Right renal cortex interstitium (tissue), 3 donors: ENCODE measurements at places on chromosomes 11 and 22. TPM values are rescaled to one million over a fixed set of nuclear protein-coding genes. Genes with fewer than 3 reads are reported as not detected.

GRCh38 chr22:49004484-49005399, 822.9 kb downstream of the BRD1 start:
- DNase-seq = no peak

GRCh38 chr11:27087432-27087831, 46.8 kb downstream of the BBOX1 start:
- no peak for DNase-seq

DNA sequence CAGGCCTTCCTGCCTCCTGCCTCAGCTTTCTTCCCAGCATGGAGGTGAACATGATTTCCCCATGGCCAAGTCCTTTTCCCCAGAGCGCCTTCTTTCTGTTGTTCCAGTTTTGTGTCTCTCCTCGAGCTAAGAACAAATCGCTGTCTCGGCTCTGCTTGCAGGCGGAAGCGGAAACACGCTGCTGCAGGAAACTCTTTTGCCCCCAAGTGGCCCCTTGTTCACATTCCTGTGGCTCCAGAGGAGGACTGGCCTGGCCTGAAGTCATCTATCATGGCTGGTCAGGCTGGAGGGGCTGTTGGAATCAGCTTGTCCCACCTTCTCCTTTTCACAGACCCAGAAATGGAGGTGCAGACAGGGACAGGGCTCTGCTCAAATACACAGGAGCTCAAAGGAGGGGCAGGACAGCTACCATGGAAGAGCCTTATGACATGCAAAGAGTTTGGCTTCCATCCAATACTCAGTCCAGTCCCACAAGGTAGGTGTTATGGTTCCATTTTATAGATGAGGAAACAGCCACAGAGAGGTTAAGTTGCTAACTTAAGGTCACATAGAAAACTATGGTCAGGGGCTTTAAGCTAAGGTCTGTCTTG, 182.2 kb upstream of the SYT13 start:
- DNase-seq = no peak

DNA sequence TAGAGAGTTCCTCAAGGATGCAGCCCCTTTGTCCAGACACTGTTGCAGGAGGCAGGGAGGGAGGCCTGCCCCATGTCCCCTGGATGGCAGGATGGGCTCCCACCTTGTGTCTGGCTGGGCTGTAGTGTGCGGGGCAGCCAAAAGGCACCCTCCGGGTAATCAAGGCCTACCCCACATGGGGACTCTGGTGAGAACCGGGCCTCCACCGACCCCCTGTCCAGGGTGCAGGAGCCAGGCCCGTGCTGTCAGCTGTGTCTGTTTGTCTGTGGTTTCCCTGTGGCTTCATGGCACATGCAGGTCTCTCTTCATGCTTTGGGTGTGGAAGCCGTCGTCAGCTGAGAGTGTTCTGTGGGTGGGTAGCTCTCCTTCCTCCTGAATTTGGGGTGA, 1240.9 kb downstream of the BRD1 start:
- DNase-seq = no peak

DNA sequence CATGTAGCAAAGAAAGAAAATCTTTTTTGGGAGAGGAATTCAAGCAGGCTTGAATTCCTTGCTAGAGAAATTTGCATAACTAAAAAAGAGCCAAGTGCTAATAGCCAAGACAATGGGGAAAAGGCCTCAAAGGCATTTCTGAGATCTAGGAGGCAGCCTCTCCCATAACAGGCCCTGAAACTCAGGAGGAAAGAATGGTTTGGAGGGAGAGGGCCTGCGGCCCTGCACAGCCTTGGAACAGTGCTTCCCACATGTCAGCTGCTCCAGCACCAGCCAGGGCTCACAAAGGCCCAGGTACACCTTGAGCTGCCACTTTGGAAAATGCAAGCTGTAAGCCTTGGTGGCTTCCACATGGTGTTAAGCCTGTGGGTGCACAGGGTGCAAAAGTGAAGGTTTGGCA, 55.5 kb upstream of the TSPAN18 start:
- no peak for DNase-seq

DNA sequence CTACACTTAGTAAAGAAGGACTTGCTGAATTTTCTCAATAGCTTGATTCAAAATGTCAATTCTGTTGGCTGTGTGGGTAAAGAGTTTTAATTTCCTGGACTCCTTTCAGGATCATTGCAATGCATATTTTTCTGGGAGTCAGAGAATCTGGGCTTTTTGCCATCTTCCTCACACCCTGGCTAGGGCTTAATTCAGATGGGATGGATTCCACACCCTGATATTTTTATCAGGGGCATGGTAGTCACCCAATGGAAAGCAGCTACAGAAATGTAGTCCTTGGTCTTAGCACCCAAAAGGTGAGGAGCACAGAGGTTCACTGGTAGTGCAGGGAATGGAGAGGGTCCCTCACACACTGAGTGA, 79.3 kb downstream of the SGSM3 start:
- no peak for DNase-seq

GRCh38 chr11:12199231-12199948, 89.0 kb downstream of the MICAL2 start:
- no peak for DNase-seq

DNA sequence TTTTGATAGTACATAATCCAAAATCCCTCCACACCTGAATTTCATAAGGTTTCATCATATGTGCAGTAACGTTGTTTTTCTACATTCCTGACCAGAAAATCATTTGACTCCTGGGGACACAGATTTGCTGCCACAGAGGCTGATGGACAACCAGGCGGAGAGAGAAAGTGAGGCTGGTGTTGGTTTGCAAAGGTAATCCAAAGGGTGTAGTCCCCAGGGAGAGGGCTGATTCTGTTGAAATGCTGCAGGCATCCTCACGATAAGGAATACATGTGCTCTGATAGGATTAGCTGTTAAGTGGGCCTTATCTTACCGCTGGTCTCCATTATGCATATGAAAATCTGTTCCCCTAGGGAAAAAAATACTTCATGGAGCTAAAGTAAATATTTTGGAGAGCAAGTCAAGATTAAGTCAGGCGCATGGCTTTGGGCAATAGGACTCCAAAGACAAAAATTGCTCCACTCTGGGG, 8.1 kb downstream of the APOL6 start:
- no peak for DNase-seq

DNA sequence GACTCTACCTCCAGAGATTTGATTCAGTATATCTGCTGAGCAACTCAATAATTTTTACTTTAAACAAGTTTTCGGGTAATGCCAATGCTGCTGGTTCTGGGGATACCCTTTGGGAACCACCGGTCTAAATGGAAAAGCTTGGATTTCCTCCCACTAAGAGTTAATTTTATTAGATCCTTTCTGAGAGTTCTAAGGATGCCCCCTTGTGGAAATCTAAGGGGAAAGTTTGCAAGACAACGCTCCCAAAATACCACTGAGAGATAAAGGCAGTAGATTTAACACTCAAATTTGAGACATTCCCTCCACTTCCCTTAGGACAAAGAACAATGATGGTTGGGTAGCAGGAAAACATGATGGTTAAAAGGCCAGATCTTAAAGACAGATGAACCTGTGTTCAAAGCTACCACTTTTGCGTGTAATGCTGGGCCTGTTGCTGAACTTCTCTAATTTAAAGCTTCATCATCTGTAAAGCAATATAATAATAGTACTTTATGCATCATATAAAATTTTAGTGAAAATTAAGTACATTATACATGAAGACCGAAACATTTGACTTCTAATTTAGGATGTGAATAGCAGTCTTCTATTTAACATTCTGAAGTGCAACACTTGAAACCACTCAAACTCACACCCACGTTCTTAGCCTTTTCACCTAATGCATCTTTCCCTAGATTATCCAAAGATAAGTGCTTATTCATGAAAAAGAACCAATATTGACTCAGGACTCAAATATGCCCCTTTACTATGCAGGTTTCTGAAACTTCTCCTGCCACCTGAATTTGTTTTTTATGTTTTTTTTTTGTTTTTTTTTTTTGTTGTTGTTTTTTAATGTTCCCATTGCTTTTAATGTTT, 110.1 kb upstream of the LUZP2 start:
- no peak for DNase-seq

DNA sequence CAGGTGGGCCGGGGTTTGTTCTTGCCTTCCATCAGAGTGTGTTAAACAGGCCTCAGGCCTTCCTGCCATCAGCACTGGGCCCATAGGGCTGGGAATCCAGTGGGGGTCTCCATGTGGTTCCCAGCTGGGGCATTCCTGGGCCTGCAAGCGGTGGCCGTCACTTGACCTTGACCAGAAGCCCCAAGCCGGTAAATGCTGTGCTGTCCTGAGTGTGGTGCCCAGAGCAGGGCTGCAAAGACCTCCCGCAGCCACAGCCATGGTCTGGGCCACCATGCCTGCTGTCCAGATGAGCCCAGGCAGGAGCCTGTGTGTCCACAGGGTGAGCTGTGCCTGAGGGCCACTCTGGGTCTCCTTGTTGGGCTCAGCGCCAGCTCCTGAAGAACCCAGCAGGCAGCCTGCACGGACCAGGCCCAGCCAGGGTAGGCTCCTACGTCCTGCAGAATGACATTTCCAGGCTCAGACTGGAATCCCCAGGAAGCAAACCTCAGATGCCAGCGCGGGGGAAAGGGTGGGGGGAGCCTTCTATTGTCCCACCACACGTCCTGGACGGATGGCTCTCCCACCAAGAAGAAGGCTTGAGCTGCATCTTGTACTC, 117.3 kb downstream of the KCNQ1OT1 start:
- no peak for DNase-seq

- DNase-seq = no peak
Measured at GRCh38 chr11:21414953-21415352, 745.6 kb downstream of the NELL1 start.

GRCh38 chr11:73980001-73980961, 2.4 kb downstream of the UCP2 start:
- DNase-seq = no peak

GRCh38 chr22:46902998-46903916, 140.8 kb downstream of the TBC1D22A start:
- no peak for DNase-seq

- no peak for DNase-seq
Measured at GRCh38 chr22:49350441-49351121, 477.1 kb downstream of the BRD1 start.

DNA sequence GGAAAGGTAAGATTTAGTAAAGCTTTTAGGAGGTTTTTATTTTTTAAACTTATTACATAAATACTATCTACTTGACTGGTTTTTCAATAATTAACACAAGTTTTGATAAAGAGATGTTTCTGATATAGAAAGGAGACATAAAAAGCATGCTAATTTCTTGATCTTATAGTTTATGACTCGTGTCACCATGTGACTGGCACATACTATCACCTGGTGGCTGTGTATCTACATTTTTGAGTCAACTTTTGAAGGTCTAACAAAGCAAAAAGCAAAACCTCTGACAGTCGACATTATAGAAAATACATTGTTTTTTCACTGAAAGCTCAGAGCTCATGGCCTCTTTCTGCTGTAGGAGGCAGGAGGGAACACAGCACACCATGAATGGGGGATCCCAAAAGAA, 810 bp downstream of the ACRV1 start:
- DNase-seq = no peak

Gene HTR3A
- polyA plus RNA-seq = not detected

Gene PNPLA3
- 1.4 TPM for polyA plus RNA-seq

Gene KIRREL3
- 1.3 TPM for polyA plus RNA-seq

Gene SCN2B
- 5.1 TPM for polyA plus RNA-seq

Gene C11orf65
- polyA plus RNA-seq = 2.1 TPM

Gene SLC25A17
- 42.9 TPM for polyA plus RNA-seq

Gene SFI1
- 20.5 TPM for polyA plus RNA-seq

Gene MN1
- 8.0 TPM for polyA plus RNA-seq

Gene DAGLA
- 3.3 TPM for polyA plus RNA-seq

Gene BIRC3
- polyA plus RNA-seq = 1.6 TPM

Gene CKAP5
- 95.4 TPM for polyA plus RNA-seq

Gene MMP3
- polyA plus RNA-seq = not detected
